ENCODE measurements at places on chromosomes 2 and 18. TPM values are rescaled to one million over a fixed set of nuclear protein-coding genes. Genes with fewer than 3 reads are reported as not detected.

The SERPINB10 gene
- 2.3 TPM for total RNA-seq

GRCh38 chr2:105541189-105542050 lies 142.6 kb upstream of the FHL2 start:
- peak; percentile 86 for DNase-seq

DNA sequence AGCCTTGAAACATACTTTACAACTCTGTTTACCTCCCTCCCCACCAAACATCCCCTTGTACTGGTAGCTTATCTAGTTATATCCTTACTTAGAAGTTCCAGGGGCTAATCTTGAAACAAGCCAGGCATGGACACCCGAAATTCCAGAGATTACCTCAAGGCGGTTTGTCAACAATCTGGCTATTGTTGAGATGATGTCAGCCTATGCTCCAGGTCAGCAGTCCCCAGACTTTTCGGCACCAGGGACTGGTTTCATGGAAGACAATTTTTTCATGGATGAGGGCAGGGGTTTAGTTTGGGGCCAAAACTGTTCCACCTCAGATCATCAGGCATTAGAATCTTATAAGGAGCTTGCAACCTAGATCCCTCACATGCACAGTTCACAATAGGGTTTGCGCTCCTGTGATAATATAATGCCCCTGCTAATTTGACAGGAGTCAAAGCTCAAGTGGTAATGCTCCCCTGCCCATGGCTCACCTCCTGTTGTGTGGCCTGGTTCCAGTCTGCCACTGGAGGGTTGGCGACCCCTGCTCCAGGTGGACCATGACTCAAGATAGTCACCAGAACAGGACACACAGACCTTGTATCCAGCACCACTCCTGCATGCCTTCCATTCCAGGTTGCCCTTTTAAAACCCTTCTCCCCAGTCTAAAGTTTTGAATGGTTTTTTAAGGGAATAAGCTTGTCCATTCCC lies 171.2 kb downstream of the SPAG16 start:
- no peak for DNase-seq

GRCh38 chr2:3125761-3126130 lies 251.9 kb downstream of the EIPR1 start:
- DNase-seq = no peak

DNA sequence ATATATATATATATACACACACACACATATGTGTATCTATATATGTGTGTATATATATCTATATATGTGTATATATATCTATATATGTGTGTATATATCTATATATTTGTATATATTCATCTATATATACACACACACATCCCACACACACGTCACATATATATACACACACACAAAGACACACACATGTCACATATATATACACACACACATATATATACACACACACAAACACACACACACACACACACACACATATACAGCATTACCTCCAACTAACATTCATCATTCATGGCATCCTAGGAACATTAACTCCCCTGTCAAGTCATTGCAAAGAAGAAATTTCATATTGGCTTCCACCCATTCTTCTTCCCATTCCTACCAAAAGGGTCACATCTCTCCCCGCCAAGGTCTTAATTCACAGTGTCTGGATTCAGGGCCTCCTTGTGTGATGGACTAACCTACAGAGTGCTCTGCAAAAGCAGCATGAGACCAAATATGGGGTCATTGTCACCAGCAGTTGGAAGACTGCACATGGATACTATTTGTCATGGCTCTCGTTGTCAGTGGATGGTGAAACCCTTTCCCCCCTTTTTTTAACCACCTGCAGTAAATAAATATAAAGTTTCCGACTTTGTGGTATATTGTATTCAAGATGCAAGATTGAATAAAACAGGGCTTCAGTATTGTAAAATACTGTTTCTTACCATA lies 67.0 kb downstream of the IRS1 start:
- DNase-seq = no peak
